Naive thymus-derived CD4-positive, alpha-beta T cell (primary cell): ENCODE measurements at places on chromosomes 11 and 22.

DNA sequence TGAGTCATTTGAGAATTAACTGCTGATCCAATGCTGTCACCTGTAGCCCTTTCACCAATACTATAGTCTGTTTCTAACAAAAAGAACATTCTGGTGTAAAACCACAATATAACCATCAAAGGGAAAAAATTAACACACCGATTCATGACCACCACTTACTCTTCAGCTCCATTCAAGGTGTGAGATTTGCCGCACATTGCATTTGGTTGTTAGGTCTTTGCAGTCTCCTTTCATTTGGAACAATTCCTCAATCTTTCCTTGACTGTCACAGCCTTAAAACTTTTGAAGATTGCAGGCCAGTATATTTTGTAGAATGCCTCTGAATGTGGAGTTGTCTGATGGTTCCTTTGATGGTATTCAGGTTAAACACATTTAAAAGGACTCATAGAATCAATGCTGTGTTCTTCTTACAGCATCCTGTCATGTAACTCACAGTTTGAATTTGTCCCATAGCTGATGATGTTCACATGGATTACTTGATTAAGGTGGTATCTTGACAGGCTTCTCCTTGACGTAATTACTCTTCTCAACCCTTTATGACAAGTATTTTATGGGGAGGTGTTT, 63.6 kb downstream of the TNRC6B start:
- no peak for DNase-seq

- no peak for DNase-seq
Observed at GRCh38 chr11:125594958-125595357, 2.3 kb downstream of the STT3A start.

DNA sequence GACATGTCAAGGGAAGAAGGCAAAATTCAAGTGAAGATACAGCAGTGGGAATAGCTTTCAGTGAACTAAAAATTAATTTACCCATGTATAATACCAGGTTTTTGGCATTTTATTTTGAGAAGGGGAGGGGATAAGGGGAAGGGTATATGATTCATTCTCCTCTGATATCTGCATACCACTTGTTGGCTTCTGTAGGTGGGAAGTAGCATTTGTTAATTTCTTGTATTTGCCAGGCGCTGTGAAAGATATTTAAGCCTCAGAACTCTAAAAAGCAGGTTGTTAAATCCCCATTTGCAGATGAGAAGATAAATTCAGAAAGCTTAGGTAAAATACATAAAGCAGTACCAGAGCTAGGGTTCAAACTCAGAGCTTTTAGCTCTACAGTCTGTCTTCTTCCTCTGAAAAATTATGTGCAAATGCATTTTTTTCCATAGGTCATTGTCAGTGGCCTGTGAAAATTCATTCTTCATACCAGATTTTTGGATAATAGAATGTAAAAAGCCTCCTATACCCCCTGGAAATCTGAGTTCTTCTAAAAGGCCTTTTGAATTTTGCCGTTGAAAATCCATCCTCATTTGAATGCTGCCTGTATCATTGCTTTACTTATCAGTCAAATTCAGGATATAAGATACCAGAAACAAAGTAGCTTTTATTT, 221.3 kb downstream of the DDX10 start:
- no peak for DNase-seq

GRCh38 chr11:26348776-26349175, 16.8 kb downstream of the ANO3 start:
- DNase-seq: no peak

- DNase-seq: no peak
Observed at GRCh38 chr22:31104869-31105268, 2.5 kb downstream of the SELENOM start.

DNA sequence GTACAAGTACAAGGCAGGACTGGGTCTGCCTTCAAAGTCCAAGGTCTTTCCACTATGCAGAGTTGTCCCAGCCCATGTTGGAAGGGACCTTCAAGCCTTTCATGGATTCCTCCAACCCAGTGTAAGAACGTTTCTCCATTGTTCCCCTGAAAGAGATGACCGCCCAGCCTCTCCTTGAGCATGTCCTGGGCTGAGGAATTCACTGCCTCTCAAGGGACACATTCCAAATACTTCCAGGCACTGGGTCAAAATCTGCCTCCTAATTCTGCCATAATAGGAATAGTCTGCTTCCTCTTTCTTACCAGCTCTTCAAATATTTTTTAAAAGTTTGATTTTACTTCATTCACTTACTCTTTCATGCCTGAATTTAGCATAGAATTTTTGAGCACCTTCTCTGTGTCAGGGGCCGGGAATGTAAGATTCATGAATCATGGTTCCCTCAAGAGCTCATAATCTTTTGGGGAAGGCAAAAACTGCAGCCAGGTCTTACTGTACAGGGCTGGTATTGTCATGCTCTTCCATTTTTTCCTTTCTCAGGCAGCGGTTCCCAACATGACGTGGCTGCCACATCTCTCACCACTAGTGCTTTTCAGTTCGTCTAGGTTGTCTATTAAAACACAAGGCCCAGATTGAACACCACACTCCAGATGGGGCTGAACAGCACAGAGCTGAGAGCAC, 143.3 kb upstream of the TBCEL start:
- DNase-seq: no peak

- DNase-seq: no peak
Observed at GRCh38 chr11:76837696-76838677, 22.7 kb upstream of the ACER3 start.

DNA sequence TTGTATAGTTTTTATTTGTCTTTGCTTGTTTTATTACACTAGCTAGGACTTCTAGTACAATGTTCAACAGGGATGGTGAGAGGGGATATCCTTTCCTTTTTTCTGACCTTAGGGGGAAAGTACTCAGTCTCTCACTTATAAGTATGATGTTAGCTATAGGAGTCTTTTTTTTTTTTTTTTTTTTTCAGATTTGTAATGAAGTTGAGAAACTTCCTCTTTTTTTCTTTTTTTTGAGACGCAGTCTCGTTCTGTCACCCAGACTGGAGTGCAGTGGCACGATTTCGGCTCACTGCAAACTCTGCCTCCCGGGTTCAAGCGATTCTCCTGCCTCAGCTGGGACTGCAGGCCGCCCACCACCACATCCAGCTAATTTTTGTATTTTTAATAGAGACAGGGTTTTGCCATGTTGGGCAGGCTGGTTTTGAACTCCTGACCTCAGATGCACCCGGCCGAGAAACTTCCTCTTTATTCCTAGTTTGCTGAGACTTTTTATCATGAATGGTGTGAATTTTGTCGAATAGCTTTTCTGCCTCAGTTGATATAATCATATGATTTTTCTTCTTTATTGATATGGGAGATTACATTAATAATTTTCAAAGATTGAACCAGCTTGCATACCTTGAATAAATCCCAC, 10.9 kb downstream of the TRIM22 start:
- DNase-seq: no peak

DNA sequence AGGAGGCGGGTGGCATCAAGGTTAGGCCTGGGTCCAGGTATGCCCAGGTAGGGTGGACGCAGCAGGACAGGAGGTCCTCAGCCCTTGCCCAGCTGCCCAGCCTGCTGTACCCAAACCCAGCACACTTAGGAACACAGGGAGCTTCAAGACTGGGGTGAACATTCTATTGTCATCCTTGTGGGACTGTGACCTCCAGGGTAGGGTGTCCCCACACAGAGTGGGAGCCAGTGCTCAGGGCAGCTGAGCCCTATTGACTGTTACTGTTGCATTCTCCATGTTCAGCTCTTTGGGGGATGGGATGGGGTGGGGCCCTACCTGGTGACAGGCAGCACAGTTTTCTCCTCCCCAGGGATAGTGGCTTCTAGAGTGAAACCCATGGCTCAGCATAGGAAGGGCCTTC, 106.0 kb downstream of the BCR start:
- no peak for DNase-seq

- DNase-seq: no peak
Observed at GRCh38 chr11:62897311-62897710, 16.6 kb downstream of the SLC3A2 start.

DNA sequence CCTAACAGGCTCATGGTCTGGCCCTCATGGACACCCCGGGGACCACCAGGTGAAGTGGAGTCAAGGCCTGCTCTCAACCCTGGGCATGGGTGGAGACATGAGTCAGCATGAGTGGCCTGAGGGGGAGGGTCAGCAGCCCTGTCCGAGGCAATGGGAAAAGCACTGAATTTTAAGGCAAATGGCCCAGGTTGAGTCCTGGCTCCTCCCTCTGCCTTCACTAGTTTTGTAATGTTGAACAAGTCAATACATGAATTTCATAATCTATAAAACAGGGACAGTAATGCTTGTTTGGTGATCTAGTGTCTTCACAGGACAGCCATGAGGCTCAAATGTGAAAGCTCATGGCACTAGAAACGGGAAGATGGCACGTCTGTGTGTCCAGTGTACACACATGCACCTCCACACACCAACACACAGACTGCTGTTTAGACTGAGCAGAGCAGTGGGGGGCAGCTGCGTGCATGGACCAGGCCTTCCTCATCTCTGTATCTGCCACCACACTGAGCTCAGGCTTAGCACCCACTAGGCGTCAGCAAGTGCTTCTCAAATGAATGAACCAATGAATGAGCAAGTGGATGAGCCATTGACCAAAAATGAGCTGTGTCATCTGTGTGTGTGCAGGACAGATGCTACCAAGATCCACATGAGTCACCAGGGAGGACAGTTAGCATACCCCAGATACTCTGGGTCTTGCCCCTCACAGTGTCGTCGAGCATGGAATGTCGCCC, 63.4 kb downstream of the NRXN2 start:
- DNase-seq: no peak

- no peak for DNase-seq
Observed at GRCh38 chr11:47328449-47329390, 23.8 kb downstream of the MYBPC3 start.

GRCh38 chr11:32899438-32899837, 6.8 kb downstream of the QSER1 start:
- DNase-seq: no peak

- no peak for DNase-seq
Observed at GRCh38 chr11:130094614-130095013, 24.9 kb downstream of the APLP2 start.

DNA sequence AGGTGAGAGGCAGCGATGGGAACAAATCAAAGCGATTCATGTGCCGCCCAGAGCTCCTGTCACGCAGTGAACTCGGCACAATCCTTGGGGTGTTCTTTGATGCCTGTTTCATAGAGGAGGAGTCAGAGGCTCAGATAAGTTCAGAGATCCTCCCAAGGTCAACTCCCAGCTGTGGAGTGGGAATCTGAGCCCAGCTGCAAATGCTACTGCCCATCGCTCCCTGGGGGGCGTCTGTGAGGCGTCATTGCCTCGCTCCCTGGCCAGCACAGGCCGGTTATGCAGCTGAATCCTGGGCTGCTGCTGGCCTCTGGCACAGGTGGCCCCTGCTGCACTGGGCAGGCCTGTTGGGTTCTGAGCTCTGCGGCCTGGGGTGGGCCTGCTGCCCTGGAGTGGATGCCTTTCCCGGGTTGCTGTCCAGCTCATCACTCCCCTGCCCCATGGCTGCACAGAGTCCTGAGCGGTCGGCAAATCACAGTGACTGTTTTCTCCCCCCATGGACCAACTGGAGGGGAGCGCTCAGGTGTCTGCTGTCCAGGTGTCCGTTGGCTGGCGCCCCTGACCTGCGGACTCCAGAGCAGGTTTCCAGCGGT, 36.3 kb upstream of the SHISAL1 start:
- DNase-seq: no peak

- no peak for DNase-seq
Observed at GRCh38 chr11:28984231-28984630, 876.0 kb downstream of the METTL15 start.

DNA sequence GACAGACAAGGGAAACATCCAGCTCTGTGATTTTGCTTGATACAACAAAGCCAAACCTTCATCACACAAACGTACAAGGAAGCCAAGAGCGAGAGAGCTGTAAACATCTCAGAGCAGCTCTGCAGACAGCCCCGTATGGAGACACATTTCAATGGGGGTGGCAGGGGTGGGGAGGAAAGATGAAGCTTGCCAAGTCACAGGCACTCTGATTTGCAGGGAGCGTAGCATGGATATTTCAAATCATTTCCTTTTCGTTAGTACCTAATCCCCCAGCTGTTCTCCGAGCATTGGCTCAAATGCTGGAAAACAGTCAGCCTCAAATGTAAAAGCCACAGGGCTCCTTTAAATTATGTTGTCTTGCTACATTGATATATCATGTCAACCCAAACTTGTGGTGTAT, 458.9 kb upstream of the CADM1 start:
- no peak for DNase-seq

DNA sequence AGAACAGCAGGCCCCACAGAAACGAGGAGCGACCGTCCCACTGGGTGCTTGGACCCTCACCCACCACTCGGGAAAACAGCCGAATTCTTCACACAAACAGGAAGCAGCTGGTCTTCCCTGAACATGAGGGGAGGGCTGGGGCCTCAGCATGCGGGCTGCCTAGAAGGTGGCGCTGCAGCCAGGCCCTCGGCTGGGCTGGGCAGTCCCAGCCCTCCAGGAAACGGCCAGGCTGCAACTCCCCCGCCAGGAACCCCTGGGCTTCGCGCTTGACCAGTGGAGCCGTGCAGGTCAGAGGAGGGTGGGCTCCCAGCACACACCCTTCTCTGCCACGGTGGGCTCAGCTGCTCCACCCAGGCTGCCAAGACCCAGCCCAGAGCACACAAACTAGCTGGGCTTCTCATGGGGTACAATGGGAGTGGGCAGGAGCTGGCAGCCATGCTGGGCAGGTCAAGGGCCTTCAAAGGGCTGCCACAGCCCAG, 29.6 kb downstream of the IGF2 start:
- no peak for DNase-seq

- no peak for DNase-seq
Observed at GRCh38 chr11:3977078-3977477, 117.5 kb upstream of the RRM1 start.

- no peak for DNase-seq
Observed at GRCh38 chr11:90218606-90219005, 4.2 kb downstream of the CHORDC1 start.

DNA sequence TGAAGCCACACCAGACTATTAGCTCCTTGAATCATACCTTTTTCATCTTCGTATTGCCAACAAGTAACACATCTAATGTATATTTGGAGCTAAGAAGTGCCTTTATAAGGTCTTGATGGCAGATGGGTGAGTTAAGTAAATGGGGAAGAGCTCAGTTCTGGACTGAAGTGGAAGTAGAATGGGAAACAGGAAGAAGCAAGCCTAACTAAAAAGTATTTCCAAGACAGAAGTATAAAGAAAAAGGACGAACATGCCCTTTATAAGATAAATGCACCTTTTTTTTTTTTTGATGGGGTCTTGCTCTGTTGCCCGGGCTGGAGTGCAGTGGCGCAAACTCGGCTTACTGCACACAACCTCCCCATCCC, 14.5 kb downstream of the CRTAM start:
- DNase-seq: no peak

DNA sequence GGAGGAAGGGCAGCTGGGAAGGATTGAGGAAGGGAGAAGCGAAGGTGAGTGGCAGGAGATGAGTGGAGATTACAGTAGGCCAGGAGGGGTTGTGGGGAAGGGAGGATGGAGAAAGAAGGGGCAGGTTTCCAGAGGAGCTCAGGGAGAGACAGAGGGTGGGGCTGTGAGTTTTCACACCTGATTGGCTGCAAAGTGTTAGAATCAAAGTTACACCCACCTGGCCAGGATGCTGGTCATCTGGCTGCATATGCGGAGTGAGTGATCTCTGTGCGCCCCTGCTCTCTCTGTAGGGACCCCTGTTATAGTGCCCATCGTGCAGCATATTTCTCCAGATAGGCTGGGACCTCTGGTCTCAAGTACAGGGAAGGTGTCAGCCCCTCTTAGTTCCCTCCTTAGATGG, 18.3 kb downstream of the AMPD3 start:
- DNase-seq: no peak

GRCh38 chr11:15534266-15534665, 419.5 kb downstream of the INSC start:
- DNase-seq: no peak
